ENCODE measurements at places on chromosomes 16 and 17.

DNA sequence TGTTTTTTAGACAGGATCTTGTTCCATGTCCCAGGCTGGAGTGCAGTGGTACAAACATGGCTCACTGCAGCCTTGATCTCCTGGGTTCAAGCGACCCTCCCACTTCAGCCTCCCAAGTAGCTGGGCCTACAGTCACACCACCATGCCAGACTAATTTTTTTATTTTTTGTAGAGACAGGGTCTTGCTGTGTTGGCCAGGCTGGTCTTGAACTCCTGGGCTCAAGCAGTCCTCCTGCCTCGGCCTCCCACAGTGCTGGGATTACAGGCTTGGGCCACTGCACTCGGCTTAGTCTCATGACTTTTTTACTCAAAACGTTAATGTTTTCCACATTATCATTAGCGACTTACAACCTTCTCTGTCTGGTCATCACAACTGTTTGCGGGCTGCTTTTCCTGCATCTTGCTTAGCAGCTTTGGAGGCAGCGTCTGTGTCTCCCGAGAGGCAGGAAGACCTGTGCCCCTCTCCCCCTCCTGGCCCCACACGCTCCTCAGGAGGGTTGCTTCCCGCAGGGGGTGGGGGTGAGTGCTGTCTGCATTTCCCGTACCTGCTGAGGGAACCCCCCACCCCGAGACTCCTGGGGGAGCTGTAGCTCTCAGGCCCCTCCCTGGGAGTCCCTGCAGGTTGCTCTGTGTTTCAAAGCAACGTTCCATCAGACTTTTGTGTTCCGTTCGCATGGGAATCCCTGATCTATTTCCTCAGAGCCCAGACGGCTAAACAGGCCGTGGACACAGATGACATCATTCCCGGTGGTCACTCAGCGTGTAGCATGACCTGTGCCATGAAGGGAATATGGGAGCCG, 52.6 kb downstream of the PGS1 start:
- no peak for DNase-seq

DNA sequence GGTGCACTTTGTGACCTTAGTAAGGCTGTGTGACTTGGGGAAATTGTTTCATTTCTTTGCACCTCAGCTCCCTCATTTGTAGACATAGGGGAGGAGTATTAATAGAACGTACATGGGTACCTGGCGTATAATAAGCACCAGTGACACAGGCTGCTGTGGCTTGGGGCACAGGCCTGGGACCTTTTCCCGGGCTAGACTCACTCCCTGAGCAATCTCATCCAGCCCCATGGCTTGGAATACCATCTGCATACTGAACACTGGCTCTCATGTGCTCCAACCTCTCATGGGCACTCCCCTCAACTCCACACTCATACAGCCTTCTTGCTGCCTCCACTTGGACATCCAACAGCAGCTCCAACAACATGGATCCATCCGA, 41.0 kb upstream of the MRPS23 start:
- DNase-seq: no peak

- peak; percentile 64 for DNase-seq
Measured at GRCh38 chr16:1078579-1079021, 6.1 kb downstream of the SSTR5 start.

DNA sequence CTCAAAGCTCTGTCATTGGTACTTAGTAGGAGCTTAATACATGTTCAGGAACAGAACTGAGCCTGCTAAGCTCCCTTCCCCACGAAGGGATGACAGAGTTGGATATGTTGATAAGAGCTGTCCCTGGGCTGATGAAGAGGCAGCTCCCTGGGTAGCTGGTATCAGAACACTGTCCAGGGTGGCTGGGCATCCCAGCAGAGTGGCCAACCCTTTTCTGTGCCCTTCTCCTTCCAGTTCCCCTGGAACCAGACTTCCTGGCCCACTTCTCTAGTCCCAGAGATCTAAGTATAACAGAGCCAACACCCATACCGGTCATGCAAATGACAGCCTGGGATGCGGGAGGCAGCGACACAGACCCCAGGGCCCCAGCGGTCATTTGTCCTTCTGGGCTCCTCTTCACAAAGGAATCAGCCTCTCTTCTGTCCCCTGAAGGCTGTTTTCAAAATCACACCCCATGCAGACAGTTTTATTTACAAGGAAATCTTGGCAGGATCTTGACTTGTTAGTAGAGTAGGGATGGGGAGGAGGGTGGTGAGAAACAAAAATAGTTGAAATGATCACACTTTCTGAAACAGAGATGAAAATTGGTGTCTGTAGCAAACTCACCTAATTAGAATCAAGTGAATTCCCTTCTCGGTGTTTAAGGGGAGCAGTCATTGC, 1.4 kb upstream of the RHBDL3 start:
- no peak for DNase-seq

- no peak for DNase-seq
Measured at GRCh38 chr17:4956493-4957061, 5.7 kb downstream of the ENO3 start.

- DNase-seq: no peak
Measured at GRCh38 chr17:7854078-7854777, 638 bp upstream of the TMEM88 start.

DNA sequence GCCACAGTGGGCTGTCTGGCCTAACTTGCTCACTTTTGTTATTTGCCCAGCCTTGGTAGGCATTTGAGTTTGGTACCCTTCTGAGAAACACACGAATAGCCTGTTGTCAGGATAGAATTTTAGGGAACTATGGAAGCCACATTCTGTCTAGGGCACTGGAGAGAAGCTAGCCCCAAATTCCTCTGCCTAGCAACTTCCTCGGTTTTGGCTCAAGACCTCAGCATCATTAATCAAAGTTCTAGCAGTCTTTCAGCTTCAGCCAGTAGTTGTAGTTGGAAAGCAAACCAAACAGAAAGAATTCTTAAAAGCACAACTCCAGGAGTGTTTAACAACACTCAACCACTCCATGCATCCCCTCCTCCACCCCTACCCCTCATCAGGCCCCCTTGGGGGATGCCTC, 572.1 kb upstream of the PSMD7 start:
- no peak for DNase-seq

DNA sequence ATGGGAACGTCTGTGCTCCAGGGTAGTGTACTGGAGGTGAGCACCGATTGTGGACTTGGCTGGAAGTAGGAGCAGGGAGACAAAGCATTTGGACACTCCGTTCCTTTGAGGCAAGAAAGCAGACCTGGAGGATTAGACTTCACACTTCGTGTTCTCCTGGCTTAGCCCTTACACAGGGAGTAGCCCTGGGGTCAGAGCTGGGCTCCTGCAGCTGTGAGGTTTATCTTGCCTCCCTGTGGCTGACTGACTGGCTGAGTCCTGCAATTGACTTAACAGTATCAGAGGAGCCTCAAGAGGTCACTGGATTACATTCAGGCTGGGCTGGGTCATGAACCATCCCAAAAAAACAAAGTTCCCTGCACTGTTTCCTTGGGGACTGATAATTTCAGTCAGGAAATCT, 37.1 kb downstream of the MPRIP start:
- no peak for DNase-seq

GRCh38 chr17:17044846-17045561, 2.7 kb downstream of the MPRIP start:
- DNase-seq: no peak

- DNase-seq: no peak
Measured at GRCh38 chr17:13346996-13347762, 254.6 kb downstream of the HS3ST3A1 start.

DNA sequence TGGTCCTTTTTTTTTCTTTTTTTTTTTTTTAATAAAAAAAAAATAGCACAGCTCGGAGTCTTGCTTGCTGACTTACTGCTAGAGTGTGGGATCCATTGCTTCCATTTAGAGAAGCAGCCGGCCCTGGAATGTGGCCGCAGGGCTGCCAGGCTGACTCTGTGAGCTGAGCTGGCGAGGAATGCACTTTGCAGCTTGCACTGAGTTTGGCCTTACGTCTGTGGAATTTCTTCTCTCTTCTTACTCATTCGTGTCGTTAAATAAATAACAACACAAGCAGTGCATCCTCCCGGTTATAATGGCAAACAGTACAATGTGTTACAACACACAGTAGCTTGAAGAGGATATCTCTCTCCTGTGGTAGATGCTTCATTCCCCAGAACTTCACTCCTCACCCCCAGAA, 69.2 kb downstream of the PRKCB start:
- no peak for DNase-seq

- DNase-seq: no peak
Measured at GRCh38 chr16:50305441-50306061, 39.2 kb downstream of the ADCY7 start.

DNA sequence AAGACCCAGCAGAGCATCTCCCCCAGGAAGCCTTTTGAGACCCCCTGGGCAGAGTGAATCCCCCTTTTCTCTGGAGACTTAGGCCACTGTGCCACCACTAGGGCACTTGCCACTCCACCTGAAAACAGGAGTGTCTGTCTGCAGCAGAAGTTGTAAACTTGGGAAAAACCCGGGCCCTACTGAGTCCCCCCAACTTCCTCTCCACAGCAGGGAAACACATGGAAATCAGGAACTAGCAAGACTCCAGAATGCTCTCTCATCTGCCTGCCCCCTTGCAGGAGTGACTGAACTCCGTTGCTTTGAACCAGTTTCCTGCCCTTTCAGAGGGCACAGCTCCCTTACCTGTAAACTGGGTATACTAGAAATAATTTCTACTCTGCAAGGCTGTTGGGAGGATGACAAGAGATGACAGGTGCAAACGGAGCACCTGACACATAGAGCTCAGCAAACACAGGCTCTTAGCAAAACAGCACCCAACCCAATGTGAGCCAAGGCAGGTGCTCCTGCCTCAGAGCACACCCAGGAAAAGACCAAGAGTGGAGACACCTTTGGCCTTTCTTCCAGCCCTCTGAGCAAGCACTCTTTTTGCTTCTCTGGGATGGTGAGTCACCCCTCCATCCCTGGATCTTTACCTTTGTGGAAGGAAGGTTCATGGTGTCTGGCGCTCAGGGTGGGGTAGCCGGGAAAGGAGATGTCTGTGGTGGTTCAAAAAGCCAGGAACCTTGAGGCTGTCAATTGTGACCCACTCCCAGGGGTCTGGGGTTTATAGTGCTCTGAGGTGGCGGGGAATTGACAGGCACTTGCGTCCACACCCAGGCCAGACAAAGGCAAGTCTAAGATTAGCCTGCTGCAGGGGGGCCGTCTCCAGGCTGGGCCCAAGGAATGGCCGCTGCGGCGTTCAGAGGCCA, at the start of gene HCRT:
Gene HCRT, minus strand, starts transcription at position 740 of the 908 bp plus-strand sequence. Its CDS starts 87 bp downstream, at position 653.
- DNase-seq: no peak

DNA sequence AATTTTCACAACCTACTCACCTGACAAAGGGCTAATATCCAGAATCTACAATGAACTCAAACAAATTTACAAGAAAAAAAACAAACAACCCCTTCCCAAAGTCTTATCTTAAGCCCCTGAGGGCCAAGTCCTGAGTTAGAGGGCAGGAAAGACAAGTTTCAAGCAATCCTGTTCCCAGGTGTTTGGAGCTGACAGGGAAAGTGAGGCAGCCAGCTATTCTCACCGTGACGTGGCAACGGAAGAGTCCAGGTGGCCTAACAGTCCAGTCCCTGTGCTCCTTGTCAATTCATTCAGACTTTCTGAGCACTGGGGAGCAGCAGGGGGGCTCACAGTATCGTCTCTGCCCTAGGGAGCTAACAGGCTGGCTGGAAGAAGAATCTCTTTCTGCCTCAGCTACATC, 89.7 kb upstream of the RCVRN start:
- DNase-seq: no peak

DNA sequence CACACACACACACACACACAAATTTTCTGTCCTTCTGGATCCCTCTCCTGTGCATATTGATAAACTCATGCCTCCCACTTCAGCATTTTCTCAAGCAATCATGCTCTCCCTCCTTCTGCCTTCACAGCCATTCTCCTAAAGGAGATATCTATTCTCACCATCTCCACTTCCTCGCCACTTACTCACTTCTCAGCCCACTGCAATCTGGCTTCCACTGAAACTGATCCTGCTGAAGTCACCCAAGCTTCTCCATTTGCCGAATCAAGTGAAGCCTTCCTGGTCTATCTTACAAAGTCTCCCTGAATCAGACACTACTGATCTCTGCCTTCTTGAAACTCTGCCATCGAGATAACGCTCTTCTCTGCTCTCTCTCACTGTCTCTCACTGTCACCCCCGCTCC, 54.0 kb upstream of the GNAO1 start:
- DNase-seq: no peak

GRCh38 chr16:76464955-76465620, 187.9 kb downstream of the CNTNAP4 start:
- DNase-seq: no peak

DNA sequence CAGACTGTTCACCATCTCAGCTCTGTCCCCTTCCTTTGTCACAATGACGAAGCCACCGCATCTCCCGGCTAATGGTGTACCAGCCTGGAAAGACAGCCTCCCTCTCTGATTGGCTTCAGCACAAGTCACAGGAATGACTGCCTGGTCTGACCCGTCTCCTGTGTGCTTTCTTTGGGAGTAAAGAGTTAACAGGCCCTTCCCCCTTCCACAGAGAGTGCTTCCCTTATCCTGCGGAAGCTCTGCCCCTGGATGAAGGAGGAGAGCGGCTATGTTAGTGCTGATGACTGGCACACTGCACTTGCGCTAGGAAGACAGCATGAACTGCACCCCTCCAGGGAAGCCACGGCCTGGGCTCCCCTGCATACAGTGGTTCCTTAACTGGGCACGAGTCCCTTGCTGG, 11.3 kb downstream of the USB1 start:
- DNase-seq: no peak

DNA sequence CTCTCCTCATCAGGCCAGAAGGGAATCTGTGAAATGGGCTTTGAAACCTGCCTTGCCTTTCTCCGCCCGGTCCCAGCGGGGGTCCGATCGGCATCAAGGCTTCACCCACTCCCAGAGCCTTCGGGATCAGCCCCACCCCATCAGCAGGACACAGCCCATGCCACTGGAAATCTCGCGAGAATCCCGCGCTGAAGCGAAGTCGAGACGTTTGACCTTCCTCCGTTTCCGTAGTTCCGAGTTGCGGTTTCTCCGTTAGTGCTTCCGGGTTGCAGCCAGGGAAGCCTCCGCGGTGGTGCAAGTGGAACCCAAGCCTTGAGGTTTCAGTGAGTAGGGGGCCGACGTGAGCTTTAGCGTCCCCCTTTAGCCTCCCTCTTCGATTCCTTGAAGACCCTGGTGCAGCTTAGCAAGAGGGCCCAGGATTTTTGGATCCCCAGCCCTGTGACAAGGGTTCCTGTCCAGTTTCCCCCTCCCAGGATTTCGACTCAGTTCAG, at the start of gene COASY:
Gene COASY, plus strand, starts transcription at position 252 of the 491 bp plus-strand sequence. CDS start 475 bp downstream, outside the sequence.
- DNase-seq: peak; percentile 89

GRCh38 chr17:58541249-58541648, 26.8 kb upstream of the MTMR4 start:
- no peak for DNase-seq

DNA sequence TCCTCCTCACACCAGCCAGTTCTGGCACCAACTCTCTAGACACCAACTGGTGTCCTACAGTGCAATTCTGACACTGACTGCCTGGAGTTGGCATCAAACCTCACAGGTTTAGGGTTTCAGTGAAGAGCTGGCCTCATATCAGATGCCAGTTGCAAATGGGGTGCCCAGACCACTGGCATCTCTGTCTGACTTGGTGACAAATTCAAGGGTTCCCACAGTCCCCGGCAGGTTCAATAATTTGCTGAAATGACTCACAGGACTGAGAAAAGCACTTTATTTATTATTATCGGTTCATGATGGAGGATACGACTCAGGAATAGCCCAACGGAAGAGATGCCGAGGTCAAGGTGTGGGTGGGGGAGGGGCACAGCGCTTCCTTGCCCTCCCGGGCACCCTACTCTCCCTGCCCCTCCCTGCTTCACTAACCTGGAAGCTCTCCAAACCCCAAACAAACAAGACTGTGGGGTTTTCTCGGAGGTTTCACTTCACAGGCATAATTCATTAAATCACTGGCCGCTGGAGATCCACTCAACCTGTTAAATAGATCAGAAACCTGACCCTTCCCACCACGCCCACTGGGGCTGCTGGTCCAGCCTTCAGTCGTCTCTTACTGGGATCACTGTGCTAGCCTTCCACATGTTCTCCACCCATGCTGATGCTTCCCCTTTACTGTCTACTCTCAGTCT, 1.7 kb upstream of the NLRP1 start:
- DNase-seq: no peak

Data from thoracic aorta (tissue), 2 donors.